Hematopoietic multipotent progenitor cell treated with erythropoietin and hydrocortisone succinate and interleukin-3 and kit ligand, for 8 days (in vitro differentiated cells): ENCODE measurements at places on chromosomes 5 and 9.

DNA sequence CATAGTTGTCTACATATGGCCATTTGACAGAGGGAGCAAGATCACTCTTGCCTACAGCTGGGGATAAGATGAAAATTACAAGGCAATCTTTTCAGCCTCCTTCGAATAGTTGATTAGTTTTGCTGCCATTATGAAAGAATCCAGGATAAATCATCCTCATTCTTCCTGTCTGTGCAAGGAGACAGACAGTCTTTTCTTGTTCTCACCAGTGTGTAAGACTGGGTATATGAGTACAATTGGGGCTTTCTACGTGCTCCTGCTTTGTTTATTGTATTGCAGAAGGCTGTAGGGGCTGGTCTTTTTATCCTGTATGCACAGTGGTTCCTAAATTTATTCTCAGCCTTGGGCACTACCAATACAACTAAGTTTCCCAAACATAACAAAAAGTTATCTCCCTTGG lies 76.8 kb downstream of the SPEF2 start:
- DNase-seq: no peak

- DNase-seq: no peak
Measured at GRCh38 chr5:1226839-1227581, 1.8 kb downstream of the SLC6A18 start.

- peak; percentile 6 for DNase-seq
Measured at GRCh38 chr9:136036848-136037247, 58.2 kb downstream of the NACC2 start.

GRCh38 chr5:96660971-96661854 lies 963 bp upstream of the CAST start:
- no peak for DNase-seq

GRCh38 chr5:1392801-1393565 lies 48.1 kb upstream of the CLPTM1L start:
- no peak for DNase-seq

GRCh38 chr5:173857234-173857633 lies 30.9 kb upstream of the CPEB4 start:
- no peak for DNase-seq

DNA sequence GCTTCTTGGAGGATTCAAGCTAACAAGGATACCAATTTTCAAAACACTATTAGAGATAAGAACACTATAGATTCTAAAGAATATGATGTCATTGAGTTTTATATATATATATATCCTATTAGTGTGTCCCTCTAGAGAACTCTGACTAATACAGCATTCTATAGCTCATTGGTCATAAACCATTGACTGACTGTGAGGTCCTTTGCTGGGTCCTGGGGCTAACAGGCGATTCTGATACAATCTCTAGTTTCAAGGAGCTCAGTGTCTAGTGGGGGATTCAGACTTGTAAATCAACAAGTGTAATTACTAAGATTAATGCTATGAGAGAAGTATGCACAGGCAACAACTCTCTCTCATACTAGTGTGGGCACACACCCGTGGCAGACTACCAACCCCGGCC lies 234.5 kb downstream of the DENND1A start:
- no peak for DNase-seq

DNA sequence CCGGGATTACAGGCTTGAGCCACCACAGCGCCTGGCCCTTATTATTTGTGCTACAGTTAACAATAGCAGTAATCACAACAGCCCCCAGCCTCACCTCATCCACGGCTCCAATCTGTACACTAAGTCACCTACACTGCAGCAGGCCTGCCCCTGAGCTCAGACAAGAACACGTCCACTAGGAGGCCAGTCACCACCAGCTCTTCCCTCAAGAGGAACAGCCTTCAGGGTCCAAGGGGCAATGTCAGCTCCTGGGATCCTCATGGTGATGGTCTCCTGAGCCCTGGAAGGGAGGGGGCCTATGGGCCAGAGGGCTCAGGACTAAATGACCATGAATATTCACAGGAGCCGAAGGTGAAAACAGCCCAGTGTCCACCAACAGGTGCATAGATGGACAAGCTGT lies 67.7 kb downstream of the VAV2 start:
- no peak for DNase-seq

GRCh38 chr5:97657239-97657638 lies 474.2 kb upstream of the RIOK2 start:
- DNase-seq: no peak

- DNase-seq: no peak
Measured at GRCh38 chr5:116507941-116508655, 66.5 kb downstream of the SEMA6A start.

DNA sequence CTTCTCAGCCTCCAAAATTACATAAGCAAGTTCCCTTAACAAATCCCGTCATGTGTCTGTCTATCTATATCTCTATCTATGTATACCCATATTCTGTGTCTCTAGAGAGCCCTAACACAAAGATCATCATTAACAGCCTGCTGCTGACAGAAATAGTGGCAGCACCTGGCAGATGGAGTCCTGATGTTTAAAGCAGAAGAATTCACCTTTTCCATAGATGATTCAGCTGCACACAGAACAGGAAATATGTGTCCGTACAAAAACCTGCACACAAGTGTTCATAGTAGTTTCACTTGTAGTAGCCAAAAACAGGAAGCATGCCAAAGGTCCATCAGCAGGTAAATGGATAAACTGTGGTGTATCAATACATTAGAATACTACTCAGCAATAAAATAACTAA lies 45.0 kb upstream of the ACO1 start:
- DNase-seq: no peak

DNA sequence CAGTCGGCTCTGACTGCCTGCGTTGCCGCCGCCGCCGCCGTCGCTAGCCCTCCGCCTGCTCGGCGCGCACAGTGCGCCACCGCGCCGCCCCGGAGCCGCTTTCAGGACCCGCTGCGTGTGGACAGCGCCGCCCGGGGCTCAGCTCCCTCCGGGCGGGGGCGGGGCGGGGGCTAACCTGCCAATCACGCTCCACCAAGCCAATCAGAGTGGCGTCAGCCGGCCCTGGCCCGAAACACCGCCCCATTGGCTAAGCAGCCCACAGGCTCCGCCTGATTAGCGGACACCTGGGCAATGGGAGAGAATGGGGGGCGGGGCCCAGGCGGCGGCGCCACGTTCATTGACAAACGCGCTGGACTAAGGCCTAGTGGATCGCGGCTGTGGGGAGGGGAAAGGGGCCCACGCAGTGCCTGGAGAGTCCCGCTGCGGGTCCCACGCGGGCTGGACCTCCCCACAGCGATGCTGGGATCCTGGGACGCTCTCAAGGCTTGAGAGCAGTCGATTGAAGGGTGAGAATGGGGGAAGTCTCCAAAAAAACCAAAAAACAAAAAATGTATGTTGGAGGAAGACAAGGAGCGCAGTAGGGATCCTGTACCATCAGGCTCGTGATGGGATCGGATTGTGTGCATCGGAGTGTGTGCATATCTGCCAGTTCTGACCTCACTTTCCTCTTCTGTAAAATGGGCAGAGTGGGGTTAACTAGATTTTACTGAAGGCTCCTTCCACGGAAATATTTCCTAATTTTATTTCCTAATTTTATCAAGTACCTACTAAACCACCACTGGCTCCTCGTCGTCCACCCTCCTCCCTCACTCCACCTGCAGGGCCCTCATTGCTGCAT lies 6.3 kb downstream of the PAX5 start:
- DNase-seq: peak; percentile 92

DNA sequence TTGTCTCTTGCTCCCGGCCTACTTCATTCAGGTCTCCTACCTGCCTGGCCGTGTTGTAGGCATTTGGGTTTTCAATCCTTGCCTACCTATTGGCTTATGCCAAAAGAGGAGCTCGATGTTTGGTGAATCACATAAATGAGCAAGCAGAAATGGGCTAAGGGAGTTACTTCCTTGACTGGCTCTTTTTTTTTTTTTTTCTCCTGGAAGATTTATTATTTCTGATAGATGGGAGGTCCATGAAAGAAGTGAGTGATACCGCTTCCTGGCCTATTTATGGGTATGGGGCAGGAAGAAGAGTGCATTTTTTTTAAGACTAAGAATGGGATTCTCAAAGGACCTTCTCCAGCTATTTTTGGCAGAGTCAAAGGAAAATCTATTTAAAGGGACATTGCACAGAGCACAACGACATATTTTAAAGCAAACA lies 294.1 kb downstream of the ARHGAP26 start:
- DNase-seq: no peak

DNA sequence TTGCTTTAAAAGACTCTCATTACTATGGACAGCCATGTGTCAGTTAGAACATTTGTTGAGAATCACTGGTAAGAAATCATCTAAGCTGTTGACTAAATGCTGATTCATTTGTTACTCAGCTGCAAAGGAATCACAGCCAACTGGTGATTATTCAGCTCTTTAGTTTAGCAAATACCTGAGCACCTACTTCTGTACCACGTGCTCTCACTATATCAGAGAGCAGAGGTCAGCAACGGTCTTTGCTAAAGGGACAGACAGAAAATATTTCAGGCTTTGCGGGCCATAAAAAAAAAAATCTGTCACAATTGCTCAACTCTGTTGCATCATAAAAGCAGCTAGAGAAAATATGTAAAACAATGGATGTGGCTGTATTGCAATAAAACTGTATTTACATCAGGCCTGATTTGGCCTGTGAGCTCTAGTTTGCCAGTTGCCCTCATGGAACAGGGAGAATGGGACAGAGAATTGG lies 377.6 kb downstream of the DNAH5 start:
- DNase-seq: no peak

DNA sequence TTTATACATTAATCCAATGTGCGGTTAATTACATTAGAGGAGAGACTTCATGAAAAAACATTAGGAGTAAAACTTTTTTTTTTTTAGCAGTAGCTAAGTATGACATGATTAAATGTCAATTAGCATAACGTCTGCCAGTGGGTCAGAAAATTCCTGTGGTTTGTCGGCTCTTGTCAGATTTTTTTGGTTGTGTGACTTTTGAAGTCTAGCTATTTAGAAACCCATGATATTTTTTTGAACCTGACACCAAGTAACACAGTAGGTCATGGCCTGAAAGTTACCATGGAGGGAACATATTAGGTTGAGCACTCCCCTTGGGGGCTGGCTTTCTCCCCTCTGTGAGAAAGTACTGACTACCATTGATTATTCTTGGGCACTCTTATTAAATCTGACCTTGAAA lies 84.8 kb upstream of the ALDH1A1 start:
- DNase-seq: no peak

GRCh38 chr5:86447362-86447761 lies 170.4 kb upstream of the COX7C start:
- no peak for DNase-seq

GRCh38 chr9:35972093-35972492 lies 14.1 kb upstream of the OR2S2 start:
- DNase-seq: no peak

DNA sequence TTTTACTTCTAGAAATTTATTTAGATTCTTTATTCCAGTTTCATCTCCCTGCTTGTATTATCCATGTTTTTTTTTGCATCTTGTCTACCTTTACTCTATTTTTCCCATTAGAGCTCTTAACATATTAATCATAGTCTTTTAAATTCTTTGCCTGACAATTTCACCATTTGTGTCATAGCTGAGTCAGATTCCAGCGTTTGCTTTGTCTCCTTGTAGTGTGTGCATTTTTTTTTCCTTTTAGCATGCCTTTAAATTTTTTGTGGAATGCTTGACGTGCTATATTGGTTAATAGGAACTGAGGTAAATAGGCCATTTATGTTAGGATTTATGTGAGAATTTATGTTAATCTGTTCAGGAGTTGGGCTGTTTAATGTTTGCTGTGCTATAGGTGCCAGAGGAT lies 41.8 kb upstream of the NFIL3 start:
- no peak for DNase-seq

DNA sequence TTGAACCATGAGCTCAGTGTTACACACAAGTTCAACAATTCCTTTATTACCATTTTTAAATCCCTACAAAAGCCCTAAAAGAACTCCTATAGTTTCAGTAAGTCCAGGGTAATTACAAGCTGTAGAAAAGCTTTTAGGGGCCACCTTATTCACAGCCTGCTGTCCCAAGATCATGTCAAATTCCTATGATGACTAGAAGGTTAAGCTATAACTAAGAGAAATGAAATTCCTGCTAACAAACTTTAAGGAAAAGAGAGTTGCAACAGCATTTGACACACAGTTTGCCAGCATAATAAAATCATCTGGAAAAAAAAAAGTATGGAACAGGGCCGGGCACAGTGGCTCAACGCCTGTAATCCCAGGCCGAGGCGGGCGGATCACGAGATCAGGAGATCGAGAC lies 31.5 kb downstream of the TMEM245 start:
- no peak for DNase-seq

DNA sequence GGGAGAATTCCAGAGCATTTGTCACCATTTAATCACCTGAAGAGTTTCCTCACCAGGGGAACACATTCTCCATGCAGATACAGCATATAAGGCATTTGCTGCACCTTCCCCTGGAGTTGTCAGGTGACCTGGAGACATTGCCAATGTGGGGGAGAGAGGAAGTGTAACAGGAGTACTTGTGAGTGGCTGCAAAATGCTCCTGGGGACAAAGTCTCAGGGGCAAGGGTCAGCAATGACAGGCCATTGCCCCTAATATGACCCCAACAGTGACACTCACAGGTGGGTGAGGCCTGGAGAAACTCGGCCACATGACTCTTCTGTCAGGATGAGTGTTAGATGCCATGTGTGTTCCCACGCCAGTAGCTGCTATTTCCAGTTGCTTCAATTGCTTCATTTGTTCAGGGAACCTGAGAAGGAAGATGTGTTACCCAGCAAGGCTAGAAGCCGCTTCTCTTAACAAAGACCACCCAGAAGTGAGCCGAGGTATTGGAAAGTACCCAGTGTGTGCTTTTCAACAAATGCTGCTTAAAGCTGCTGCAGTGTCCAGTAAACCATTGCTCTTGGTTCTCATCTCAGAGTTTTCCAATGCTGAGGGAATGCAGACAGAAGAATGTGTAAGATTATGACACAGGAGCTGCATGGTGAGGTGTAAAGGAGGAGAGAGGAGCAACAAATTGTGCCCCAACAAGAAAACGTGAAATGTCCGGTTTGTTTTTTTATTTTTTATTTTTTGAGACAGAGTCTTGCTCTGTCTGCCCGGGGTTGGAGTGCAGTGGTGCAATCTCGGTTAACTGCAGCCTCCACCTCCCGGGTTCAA lies 128.2 kb upstream of the SLC44A1 start:
- no peak for DNase-seq

DNA sequence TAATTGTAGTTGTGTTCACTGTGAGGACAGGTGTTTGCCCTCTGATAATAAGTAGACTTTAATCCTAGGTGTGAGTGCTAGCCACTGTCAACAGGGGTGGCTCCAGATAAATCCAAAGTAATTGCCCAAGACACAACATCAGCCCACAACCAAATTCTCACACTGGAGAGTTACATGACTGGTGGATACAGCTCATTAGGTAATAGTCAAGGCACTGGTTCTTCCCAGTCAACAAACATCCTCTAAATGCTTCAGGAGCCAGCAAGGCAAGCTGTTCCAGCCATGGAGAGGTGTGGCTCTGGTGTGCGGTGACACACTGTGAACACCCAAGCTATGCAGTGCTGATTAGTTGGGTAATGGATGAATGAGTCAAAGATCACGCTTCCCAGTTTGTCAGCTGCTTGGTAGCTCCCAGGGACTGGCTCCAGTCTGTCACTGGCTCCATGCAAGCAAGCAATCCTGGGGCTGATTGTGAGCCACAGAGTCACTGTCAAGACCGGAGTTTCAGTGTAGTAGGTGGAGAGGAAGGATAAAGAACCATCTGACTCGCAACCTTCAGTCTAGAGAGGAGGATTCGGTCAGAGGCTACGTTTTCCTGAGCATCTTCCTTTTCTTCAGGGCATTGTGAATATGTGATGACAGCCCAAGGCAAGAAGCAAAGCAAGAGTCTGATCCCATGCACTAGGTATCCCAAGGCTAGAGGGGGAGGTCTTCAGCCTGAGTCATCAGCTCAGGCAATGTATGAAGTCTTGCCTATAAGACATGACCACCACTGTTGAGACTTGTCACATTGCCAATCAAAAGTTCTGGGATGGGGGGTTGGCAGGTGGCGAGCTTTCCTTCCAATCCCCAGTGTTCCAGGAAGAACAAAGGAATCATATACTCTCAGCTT lies 63.1 kb downstream of the UGCG start:
- DNase-seq: peak; percentile 11
